Brain microvascular endothelial cell (primary cell): ENCODE measurements at places on chromosomes 13 and 19.

DNA sequence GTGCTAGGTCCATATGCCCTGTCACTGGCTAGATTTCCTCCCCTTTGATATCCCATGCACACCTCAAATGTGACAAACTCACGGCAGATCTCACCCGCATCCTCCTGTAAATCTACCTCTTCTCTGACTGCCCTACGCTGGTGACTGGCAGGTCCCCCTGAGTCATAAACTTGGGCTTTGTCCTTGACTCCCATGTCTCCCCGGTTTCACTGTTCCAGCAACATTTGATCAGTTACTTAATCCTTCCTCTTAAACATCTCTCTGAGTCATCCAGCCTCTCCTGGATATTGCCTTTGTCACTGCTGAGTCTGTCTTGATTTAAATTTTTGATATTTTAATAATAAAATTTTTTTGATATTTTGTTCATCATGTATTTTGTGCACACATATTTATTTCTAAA lies 26.5 kb downstream of the FAM216B start:
- peak; percentile 58 for DNase-seq

DNA sequence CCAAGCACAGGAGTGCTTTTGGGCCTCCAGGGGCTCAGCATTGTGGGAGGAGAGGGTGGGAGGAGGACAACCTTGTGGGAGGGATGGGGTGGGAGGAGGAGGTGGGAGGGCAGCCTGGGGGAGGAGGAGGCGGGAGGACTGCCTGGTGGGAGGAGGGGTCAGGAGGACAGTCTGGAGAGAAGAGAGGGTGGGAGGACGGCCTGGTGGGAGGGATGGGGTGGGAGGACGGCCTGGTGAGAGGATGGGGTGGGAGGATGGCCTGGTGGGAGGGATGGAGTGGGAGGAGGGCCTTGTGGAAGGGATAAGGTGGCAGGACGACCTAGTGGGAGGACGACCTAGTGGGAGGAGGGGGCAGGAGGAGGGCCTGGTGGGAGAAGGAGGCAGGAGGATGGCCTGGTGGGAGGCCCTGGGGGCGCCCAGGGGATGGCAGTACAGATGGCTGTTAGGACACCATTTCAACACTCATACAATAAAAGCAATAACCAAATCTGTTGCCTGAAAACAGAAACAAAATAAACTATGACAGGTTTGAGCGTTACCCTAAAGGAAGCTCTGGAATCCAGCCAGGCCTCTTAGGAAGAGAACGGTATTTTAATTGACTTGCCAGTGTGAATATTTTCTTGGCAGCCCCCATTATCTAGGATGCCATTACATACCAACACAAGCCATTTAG lies 63.7 kb downstream of the CRYL1 start:
- no peak for DNase-seq

DNA sequence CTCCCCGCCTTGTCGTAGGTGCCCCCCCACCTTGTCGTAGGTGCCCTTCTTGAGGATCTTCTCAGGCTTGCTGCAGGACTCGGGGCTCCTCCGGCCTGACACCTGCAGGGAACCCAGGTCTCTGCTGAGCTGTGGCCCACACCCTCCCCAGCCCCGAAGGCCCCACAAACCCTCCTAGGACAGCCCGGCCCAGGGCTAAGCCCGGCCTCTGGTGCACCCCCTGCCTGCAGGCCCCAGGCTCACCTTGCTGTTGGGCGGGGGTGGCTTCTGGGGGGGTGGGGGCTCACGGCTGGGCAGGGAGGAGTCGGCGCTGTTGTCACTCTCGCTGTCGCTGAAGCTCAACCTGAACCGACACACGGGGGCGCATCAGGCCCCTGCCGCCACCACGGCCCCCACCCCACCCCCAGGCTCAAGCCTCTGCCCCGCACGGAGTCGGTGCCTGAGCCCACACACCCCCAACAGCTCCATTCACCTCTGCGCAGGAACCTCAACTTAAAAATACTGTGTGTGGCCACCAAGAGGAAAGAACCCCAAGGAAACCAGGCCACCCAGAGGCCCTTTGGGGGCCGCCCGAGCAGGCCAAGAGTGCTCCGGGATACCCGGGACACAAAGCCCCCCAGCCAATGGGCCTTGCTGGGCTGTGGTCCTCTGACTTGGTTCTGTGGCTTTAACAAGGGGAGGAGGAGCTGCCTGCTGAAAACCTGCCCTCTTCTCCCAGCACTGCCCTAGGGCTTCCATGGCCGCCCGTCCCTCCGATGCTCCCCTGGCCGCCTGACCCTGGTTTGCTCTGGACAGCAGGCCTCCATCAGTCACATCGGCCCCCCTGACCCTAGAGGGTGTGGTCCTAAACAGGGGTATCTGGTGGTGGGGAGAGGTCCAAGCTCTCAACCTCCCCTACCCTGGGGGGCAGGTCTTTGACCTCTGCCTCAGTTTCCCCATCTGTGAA lies 65.8 kb downstream of the MLLT1 start:
- DNase-seq = no peak

DNA sequence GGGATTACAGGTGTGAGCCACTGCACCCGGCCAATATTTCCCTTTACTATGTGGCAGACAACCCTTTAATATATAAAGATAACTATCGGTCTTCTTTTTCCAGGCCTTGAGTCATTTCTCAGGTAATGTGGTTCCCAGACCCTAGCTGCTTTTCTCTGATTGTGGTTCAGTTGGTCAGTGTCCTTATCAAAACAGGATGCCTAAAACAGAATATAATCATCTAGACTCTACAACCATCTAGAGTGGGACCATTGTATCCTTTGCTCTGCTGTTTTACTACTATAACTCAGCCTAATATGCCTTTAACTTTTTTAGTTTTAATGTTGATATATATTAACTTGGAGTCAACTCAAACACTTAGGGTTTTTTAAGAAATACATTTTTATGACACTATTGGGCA lies 30.0 kb upstream of the HMGB1 start:
- no peak for DNase-seq

GRCh38 chr19:7751157-7751783 lies 3.9 kb upstream of the CD209 start:
- DNase-seq = no peak

- peak; percentile 43 for DNase-seq
Measured at GRCh38 chr19:48354332-48354992, 9.3 kb downstream of the TMEM143 start.
